ENCODE measurements at places on chromosomes 12 and 14. TPM values are rescaled to one million over a fixed set of nuclear protein-coding genes. Genes with fewer than 3 reads are reported as not detected.
A peak's percentile ranks its signal among the peaks of the same experiment; 100 is the strongest.

The KLHDC1 gene
- 7.5 TPM for polyA plus RNA-seq

- no peak for DNase-seq
Measured at GRCh38 chr12:104319918-104320626, 16.5 kb downstream of the EID3 start.

DNA sequence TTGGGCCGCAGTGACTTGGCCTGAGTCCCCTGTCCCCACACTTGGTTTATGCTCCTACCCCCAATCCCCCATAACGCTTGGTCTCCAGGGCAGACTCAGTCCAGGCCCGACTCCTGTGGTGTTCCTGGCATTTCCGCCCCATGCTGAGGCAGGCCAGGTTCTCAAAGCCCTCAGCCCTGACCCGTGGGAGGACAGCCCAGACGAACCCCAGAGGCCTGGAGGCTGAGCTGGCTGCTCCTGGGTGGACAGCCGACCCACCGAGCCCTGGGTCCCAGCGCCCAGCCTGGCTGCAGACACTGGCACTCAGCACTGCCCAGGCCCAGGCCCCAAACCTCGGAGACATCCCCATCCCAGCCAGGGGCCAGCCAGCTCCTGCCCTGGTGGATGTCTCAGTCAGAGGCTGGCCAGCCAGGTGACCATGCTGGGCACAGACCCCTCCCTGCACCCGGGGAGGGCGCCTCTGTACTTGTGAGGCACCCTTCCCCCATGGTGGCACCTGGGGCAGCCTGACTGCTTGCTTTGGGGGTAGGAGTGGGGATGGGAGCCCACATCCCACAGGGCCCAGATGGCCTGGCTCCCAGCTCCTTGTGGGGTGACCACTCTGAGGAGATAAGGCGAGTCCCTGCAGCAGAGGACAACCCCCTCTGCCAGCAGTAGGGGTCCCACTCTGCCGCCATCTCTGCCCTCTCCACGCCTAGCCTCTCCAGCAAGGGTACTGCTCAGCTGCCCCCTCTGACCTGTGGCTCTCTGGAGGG, 1.4 kb downstream of the PLD4 start:
- DNase-seq, result no peak

The OR11G2 gene
- polyA plus RNA-seq, result not detected

- peak; percentile 75 for DNase-seq
Measured at GRCh38 chr12:130775953-130776856, 60.1 kb upstream of the RIMBP2 start.

DNA sequence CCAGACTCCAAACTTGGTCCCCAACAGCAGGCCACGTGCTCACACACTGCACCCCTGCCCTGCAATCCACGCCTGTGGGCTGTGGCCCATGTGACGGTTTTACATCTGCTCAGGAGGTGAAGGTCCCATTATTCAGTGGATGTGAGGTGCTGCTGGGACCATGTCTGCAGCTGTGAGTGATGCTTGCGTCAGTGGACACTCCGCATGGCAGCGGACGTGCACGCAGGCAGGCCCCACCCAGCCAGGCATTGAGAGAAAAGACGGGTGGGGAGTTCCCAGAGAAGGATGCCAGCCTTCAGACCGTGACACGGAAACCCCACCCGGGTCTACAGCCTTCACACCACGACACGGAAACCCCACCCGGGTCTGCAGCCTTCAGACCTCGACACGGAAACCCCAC, 67.6 kb downstream of the NOC4L start:
- DNase-seq, result no peak

DNA sequence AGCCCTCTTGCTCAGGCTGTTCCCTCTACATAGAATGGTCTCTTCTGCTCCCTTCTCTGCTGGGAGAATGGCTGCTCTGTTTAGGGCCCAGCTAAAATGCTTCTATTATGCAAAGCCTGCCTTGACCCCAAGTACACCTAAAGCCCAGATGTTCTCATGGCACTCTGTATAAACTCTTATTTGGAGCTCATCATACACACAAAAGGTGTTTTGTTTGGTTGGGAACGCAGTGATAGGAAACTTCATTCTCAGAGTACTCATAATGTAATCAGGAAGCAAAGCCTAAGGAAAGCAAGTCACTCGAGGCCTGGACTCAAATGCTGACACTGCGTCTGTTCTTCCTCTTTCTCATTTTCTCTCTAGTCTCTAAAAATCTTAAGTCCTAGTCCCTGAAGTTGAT, 38.2 kb upstream of the SYCP3 start:
- no peak for DNase-seq

DNA sequence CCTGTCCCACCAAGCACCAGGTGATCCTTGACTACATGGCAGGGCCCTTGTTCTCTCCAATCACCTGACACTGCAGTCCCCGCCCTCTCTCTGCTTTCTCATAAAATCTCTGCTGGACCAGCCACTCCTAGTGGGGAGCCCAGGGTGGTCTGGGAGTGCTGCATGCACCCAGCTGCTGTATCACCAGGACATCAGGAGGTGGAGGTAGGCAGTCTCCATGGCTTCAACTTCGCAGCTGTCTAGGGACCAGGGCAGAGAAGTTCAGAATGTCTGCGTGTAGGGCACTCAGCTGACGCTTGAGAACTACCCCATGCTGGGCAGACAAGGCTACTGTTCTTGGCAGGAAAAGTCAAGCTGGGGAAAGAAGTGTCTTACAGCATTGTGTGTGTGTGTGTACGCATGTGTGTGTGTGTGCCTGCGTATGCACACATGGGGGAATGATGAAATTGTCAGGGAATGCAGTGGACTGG, 2.6 kb downstream of the WSCD2 start:
- DNase-seq, result no peak

The FAM90A1 gene
- polyA plus RNA-seq, result 3.8 TPM

DNA sequence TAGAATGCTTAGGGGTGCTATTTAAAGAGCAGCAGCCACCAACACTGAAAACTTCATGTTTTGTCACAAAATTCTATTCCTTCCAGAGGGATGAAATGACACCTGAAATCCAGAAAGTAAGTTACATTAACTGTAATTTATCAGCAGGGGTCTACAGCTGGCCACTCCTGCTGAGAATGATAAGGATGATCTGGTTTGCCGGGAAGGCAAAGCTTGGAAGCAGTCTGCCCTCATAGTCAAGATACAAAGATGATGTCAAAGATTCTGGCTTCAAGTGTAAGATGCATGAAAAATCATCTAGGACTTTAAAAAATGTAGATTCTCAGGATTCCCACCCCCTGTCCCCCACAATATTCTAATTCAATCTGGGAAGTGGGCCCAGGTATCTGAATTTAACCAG, 58.4 kb downstream of the DCAF5 start:
- DNase-seq, result no peak

The ABCC9 gene
- 30.3 TPM for polyA plus RNA-seq

DNA sequence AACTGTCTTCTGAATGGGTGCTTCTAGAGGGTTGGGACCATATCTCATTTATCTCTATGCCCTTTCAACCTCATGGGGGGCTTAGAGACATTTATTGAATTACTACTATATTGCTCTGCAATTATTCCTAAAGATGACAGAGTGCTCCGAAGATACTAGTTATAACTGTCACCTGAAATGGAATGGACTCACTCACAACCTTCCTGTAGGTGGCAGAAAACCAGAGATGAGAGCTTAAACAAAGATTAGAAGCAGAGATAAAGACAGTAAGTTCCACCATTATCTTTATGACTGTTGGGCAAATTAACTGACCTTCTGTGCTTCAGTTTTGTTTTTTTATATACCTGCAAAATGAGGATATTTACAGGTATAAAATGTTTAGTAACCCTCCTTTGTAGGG, 31.5 kb upstream of the GTF2A1 start:
- DNase-seq, result no peak

DNA sequence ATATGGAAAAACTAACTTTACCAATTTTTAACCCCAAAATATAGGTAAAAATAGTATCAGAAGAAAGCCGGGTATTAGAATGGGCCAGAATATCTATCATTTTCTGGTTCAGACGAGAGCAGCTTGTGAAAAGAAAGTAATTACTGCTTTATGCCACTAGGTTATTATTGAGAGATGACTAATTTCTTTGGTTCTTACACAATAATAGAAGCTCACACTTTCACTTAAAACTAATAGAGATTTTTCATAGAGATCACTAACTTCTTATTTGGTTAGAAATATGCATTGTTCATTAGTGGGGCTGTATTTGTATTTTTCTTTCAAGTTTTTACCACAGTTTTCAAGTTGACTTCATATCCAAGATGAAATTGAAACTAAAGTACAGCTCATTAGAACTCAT, 1241.2 kb upstream of the FLRT2 start:
- DNase-seq, result no peak

The PLEKHD1 gene
- 5.4 TPM for polyA plus RNA-seq

The LRTM2 gene
- polyA plus RNA-seq, result 0.62 TPM

DNA sequence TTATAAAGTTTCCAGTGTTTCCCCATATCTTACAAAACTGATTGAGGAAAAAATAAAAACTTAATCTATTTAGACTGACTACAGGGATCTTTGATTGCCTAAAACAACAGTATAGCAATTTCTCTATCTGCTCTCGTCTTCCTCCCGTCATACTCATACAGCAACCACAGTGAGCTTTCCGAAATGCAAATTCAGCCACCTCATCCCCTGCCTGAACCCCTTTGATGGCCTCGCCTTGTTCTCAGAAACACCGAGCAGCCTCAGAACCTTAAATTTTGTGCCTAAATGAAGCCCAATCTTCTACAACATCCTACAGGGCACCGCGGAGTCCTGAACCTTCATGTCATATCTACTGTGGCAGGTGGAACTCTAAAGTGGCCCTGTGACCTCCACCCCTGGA, 223.7 kb upstream of the TMEM132C start:
- DNase-seq, result no peak

The TRIM9 gene
- polyA plus RNA-seq, result 2.8 TPM

The A2ML1 gene
- 0.78 TPM for polyA plus RNA-seq

GRCh38 chr12:26564391-26564790, 268.6 kb downstream of the ITPR2 start:
- DNase-seq, result no peak

DNA sequence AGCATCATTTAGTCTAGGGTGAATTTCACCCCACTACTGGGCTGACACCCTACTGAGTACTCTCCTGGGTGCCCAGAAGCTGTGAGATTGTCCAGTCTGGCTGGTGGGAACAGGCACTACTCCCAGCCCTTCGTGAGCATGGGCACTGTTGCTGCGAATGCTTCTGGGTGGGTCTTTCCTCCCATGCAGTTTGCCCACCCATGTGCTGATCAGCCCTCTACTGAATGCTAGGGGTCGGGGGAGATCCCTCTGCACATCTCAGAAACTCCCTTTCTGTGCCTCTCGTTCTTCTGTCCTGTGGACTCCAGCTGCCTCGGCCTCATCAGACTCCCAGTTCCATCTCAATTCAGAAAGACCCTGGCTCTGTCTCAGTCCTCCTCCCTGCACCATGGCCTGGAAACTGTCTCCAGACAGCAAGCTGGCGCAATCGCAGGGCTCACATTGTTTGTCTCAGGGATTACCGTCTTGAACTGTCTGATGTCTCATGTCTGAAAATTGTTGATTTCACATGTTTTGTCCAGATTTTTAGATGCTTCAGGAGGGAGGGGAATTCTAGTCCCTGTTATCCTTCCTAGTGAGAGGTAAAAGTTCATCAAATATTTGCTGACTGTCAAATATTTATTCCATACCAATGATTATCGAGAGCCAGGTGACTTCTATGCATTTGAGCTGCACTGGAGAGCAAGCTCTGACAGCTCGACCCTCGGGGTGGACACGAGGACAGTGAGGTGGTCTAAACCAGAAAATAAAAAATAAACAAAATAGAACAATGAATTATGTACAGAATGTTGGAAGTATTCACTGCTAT, 316.6 kb upstream of the RTL1 start:
- no peak for DNase-seq

DNA sequence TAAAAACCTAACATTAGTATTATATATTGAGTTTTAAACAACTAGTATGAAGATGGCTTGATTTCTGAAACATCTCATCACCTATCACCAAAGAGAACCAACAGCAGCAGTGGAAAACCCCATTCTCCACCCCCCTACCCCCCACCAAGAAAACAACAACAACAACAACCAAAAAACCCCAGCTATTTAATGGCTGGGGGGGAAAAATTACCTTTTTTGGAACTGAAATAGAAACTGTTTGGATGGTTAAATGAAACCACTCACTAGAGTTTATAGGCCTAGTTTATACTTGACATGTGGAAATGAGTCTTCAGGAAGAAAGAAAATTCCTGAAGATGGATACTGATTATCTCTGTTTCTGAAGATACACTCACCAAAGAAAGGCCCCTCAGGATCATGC, 30.3 kb downstream of the PPP2R5E start:
- DNase-seq, result no peak

- DNase-seq, result no peak
Measured at GRCh38 chr14:71395151-71395604, 487.9 kb downstream of the PCNX1 start.

The ART4 gene
- 0.22 TPM for polyA plus RNA-seq

Data from left kidney (tissue), 8 donors.